Activated CD4-positive, alpha-beta T cell treated with anti-CD3 and anti-CD28 coated beads, Interleukin-2, amount 10 ng/mL, durations not matched to agents 7 days and 5 days (primary cell): ENCODE measurements at places on chromosomes 4 and X. TPM values are rescaled to one million over a fixed set of nuclear protein-coding genes. Genes with fewer than 3 reads are reported as not detected.

The SPANXN3 gene
- total RNA-seq = not detected

DNA sequence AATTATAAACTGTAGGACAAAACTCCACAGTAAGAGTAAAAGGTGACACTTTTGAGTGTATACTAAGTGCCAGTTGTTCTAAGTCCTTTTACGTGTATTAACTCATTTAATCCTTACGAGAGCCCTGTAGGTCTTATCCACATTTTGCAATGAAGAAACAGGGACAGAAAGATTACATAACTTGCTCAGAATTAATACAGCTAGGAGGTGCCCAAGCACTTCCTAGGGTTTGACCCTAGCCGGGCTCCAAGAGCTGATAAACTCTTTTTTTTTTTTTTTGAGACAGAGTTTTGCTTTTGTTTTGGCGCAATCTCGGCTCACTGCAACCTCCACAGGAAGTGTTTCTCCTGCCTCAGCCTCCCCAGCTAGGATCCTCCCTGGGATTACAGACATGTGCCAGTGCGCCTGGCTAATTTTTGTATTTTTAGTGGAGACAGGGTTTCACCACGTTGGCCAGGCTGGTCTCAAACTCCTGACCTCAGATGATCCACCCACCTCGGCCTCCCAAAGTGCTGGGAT lies 110.4 kb downstream of the UBE2K start:
- no peak for DNase-seq
- H3K36me3 ChIP-seq = peaks cover 8% of the 10 kb centered on the region
- no peak overlapping the region for H3K4me3 ChIP-seq
- H3K4me1 ChIP-seq = peaks cover 4% of the 10 kb centered on the region

DNA sequence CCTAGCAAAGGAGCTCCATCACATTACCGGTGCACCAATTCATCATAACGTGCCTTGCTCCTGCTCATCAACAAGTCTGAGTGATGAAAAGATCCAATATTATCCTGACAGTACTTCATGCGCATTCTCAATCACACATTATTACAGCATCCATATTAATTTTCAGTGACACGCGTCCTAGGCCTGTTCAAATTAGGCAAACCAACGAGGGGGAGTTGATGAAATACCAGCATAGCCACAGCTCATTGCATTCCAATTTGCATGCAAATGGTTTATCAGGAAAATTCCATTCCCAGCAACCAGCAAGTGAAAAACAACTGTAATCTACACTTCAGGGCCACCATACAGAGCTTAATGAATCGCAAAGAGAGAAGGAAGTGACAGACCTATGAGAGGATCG lies 236.9 kb downstream of the DCLK2 start:
- no peak overlapping the region for H3K27ac ChIP-seq
- no peak for DNase-seq
- H3K4me3 ChIP-seq = no peak overlapping the region
- no peaks in the 10 kb centered on the region for H3K4me1 ChIP-seq

DNA sequence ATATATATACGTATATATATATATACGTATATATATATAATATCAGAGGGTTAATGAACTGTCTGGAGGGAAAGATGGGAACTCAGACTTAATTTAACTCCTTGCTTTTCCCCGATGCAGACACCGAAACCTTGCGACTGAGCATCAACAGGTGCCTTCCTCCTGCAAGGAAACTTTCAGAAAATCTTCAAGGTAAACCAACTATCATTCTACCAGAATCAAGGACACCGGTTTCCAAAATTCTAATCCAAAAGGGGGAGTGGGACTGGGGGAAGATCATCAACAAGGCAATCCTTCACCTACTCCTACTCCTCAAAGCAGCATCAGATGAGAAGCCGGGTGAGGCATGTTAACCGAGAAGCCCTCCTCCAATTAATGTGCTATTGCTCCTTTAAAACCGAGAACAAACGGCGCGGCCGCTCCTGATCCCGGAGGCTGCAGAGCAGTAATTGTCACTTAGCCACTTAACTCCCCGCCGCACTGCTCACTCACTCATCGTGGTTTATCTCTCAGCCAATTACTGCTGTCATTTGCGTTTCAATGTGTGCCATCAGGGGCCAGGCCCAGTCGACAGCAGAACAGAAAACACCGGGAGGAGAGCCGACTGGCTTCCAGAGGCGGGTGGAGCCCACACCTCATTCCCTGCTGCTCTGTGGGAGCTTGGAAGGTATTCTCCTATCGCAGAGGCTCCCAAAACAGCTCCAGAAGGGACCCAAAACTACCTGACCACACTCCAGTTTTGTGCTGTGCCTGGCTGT lies 61.7 kb downstream of the MAML3 start:
- H3K27ac ChIP-seq = peak overlapping the region; percentile 68
- no peak for DNase-seq
- H3K27me3 ChIP-seq = peaks cover 10% of the 10 kb centered on the region
- H3K4me1 ChIP-seq = peaks cover 69% of the 10 kb centered on the region
- no peak overlapping the region for H3K4me3 ChIP-seq

The NIPAL1 gene
- 0.62 TPM for total RNA-seq

The AFF2 gene
- 0.69 TPM for total RNA-seq

DNA sequence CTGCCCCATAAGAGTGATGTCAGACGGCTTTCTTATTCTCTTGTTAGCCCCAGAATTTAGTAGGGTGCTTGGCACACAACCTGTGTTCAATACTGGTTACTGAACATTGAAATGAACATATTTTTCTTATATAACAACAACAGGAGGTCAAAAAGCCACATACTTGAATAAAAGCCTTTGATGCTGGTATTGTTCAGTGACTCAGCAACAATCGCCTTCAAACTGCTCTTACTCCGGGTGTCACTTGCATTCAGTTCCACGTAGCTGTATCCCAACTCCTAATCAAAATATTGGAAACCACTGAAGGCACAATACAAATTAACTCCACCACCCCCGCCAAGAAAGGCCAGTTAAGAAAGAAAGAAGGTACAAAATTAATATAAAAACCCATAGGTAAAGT lies 61.5 kb downstream of the RFC1 start:
- no peaks in the 10 kb centered on the region for H3K27me3 ChIP-seq
- H3K4me1 ChIP-seq = peaks cover 5% of the 10 kb centered on the region
- no peak overlapping the region for H3K4me3 ChIP-seq
- H3K27ac ChIP-seq = no peak overlapping the region
- H3K36me3 ChIP-seq = peaks cover 65% of the 10 kb centered on the region
- DNase-seq = no peak

DNA sequence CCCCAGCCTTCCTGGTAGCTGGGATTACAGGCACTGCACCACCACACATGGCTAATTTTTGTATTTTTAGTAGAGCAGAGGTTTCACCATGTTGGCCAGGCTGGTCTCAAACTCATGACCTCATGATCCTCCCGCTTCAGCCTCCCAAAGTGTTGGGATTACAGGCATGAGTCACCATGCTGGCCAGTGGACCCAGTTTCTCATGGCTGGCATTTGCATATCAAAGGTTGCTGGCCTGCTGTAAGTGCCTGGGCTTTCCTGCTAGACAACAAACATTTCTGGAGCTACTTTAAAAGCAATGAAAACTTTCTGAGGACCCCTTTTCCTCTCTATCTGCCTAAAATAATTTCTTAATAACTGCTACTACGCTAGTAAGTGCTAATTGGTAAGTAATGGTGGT lies 228.2 kb downstream of the PCDH10 start:
- H3K4me1 ChIP-seq = no peaks in the 10 kb centered on the region
- H3K36me3 ChIP-seq = no peaks in the 10 kb centered on the region
- H3K27ac ChIP-seq = no peak overlapping the region
- H3K27me3 ChIP-seq = no peaks in the 10 kb centered on the region
- no peak for DNase-seq
- H3K4me3 ChIP-seq = no peak overlapping the region

GRCh38 chrX:13373027-13373426 lies 53.2 kb upstream of the ATXN3L start:
- H3K27me3 ChIP-seq = no peaks in the 10 kb centered on the region
- H3K36me3 ChIP-seq = no peaks in the 10 kb centered on the region
- H3K4me3 ChIP-seq = no peak overlapping the region
- peaks cover 3% of the 10 kb centered on the region for H3K4me1 ChIP-seq

- no peaks in the 10 kb centered on the region for H3K27me3 ChIP-seq
- no peak for DNase-seq
- H3K4me3 ChIP-seq = no peak overlapping the region
Observed at GRCh38 chr4:8540586-8540985, 39.6 kb upstream of the GPR78 start.

The PRICKLE3 gene
- 13.7 TPM for total RNA-seq
